ENCODE measurements at places on chromosomes 6 and 20.

- DNase-seq = no peak
Measured at GRCh38 chr20:8449123-8449522, 317.1 kb downstream of the PLCB1 start.

GRCh38 chr6:6224933-6225486 lies 95.5 kb downstream of the F13A1 start:
- no peak for DNase-seq

GRCh38 chr6:90105506-90106170 lies 191.0 kb downstream of the BACH2 start:
- no peak for DNase-seq

- DNase-seq = no peak
Measured at GRCh38 chr20:45462711-45463509, 6.6 kb upstream of the WFDC2 start.

DNA sequence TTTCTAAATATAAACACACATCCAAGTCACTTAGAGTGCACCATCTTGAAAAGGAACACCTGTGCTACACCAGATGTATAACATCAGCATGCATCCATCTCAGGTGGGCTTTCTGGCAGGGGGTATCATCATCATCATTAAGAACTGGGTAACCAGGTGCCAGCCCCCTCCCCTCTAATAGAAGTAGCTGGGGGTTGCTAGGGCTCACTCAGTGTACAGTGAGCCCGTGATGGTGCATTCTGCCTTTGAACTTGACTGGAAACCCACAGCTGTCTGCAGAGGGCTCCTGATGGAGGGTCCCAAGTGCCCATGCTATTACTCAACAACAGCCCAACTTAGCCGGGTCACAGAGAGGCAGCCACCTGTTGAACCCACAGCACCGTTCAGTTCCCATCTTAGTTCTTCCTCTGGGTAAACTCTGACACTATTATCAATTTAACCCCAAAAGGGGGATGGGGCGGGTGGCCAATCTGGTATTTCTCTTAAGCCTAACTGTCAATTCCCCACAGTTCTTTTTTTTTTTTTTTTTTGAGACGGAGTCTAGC lies 32.7 kb upstream of the CCND3 start:
- no peak for DNase-seq

GRCh38 chr6:69422475-69422874 lies 374.3 kb downstream of the LMBRD1 start:
- peak; percentile 94 for DNase-seq

DNA sequence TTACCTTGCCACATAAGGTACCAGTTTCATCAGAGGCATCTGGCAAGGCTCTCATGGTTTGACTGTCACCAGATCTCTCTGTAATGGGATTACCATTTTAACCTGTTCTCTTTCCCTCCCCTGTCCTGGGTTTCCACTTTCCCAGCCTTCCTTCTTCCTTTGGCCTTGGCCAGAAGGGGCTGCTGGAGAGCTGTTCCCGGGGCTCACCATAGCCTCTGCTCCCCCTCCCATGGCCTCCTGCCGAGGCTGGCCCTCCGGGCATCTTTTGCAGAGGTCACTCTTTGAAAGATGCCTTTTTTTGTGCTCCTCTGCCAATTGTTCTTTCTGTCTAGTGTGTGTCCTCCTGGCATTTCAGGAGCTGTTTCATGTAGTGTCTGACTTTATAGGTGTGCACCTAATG lies 100.7 kb upstream of the SCP2D1 start:
- DNase-seq = no peak

DNA sequence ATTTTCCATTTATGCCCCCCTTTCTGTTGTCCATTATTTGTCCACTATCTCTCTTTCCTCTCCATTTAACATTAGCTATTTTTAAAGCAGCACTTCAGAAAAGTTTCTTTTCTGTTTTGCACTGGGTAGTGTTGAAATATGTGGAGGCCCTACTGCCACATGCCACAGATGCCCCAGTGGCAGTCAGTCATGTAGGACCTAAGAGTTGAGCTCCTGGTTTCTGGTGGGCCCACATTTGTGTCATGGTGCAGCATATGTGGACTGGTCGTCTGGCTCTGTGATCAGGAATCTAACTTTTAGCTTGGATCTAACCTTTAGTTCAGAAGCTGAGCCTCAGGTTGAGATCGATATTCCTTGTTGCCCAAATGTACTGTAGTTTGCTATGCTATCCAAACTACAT lies 54.8 kb downstream of the HFE start:
- no peak for DNase-seq

DNA sequence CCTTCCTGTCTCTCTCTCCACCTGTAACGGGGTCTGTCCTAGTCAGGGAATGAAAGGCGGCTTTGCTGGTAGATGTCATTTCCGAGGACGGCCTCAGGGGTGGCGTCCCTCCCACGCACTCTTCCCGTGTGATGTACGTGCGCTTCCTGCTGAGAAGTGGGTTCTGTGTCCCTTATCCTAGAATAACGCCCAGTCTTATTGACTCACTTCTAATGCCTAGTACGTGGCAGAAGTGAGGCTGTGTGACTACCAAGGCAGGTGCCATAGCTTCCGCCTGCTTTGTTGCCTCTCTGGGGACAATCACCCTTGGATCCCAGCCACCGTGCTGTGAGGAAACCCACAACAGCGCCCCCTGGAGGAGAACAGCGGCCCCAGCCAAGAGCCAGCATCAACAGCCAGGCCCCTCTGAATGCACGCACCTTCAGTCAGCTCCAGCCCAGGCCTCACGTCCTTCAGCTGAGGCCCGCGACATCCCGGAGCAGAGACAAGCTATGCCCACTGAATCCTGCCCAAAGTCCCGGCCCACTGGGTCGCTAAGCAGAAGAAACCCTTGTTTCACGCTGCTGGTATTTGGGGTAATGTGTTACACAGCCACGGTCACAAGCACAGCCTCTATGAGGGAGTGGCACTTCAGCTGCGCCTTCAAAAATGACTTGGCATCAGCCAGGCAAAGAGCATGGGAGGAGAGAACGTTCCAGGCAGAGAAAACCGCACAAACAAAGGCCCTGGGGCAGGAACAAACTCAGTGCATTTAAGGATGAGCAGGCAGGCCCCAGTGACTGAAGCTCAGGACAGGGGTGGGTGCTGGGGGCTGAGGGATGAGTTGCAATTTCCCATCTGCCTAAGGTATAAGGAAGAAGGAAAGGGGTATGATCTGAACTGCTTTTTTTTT lies 224.2 kb downstream of the NFATC2 start:
- peak; percentile 10 for DNase-seq

DNA sequence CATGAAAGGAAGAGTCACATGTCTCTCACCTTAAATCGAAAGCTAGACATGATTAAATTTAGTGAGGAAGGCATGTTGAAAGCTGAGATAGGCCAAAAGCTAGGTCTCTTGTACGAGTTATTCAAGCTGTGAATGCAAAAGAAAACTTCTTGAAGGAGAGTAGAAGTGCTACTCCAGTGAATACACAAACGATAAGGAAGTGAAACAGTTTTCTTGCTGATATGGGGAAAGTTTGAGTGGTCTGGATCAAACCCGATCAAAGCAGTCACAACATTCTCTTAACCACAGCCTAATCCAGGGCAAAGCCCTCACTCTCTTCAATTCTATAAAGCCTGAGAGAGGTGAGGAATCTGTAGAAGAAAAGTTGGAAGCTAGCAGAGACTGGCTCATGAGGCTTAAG lies 1.9 kb upstream of the TPD52L1 start:
- DNase-seq = no peak

DNA sequence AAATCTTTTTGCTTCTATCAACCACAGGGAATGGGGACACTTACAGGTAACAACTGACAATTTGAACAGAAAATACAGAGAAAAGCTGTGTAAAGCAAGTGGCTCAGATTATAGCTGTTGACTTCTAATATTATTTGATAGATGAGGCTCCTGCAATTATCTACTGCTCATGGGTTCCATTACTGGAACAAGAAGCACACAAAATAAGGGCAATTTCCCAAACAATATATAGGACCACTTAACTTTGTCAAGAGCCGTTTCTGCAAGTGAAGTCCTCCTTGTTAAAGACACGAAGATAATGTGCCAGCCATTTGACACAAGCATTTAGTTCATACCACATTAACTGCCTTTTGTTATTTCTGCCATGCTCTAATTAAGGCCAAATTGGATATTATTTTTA lies 315.5 kb upstream of the ARID1B start:
- no peak for DNase-seq

DNA sequence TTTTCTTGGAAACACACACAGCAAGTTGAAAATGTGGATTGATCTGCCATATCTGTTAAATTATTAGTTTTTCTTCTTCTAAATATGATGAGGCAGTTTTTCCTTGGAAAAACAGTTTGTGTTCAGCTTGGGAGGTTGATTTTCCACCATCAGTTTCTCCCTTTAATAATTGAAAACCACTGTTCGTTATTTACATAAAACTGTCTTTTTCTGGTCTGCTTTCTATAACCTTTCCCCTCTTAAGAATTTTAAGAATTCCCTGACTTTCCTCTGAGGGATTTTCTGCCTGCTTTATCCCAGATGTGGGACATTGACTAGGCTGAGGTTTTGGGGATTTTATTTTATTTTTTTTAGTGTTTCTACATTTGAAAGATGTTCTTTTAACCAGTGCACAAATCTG lies 27.2 kb downstream of the DSE start:
- DNase-seq = no peak

GRCh38 chr6:22147921-22148776 lies 148.7 kb downstream of the PRL start:
- DNase-seq = no peak

GRCh38 chr6:83838727-83839126 lies 14.4 kb upstream of the RIPPLY2 start:
- DNase-seq = no peak

- DNase-seq = peak; percentile 87
Measured at GRCh38 chr20:25226433-25227316, 21.2 kb upstream of the PYGB start.

DNA sequence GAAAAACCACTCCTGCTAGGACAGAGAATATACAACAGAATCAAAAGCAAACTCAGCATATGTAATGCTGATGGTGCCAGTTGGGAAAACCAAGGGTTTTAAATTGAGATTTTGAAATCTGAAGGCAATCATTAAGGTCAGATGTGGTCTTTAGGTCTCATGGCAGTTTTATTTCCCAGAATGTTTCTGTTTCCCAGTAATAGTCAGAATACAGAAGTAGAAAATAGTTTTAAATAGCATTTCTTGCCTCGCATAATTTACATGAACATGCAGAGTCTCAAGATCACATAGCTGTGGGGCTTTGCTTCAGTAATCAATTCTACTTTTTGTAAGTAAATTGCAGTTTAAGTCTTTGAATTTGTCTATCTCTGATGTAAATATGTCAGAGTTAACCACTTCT lies 58.1 kb downstream of the RNF144B start:
- no peak for DNase-seq

DNA sequence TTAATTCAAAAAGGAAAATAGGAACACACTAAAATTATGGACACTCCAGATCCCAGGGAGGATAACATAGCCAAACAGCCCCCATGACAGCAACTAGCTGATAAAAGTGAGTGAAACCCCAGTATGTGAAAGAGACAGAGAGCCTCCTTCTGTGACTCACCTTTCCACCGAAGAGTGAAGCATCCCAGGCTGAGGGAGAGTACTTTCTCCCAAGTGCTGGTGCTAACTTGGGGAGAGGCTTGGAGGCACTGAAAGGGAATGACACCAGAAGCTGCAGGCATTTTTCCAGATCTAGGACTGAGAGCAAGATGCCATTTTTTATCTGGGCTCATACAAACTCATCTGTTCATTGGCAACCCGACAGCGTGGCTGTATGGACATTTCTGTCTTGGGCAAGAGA lies 339.8 kb downstream of the HTR1B start:
- no peak for DNase-seq

GRCh38 chr6:2375443-2375842 lies 130.0 kb upstream of the GMDS start:
- no peak for DNase-seq

GRCh38 chr6:147724454-147724853 lies 216.0 kb downstream of the SAMD5 start:
- DNase-seq = no peak

- DNase-seq = no peak
Measured at GRCh38 chr6:307065-307814, 15.0 kb downstream of the DUSP22 start.

DNA sequence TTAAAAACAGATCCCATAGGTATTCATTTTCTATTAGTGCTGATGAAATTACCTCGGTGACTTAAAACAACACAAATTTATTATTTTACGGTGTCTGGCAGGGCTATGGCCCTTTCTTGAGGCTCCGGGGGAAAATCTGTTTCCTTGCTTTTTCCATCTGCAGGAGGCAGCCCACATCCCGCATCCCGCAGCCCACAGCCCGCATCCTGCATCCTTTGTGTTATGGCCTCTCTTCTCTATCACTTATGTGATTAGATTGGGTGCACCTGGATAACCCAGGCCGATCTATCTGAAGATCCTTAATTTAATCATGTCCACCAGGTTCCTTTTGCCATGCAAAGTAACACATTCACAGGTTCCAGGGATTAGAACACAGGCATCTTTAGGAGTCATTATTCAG lies 407.8 kb downstream of the CDC5L start:
- no peak for DNase-seq

- DNase-seq = no peak
Measured at GRCh38 chr6:56951049-56951831, 3.7 kb upstream of the BEND6 start.

DNA sequence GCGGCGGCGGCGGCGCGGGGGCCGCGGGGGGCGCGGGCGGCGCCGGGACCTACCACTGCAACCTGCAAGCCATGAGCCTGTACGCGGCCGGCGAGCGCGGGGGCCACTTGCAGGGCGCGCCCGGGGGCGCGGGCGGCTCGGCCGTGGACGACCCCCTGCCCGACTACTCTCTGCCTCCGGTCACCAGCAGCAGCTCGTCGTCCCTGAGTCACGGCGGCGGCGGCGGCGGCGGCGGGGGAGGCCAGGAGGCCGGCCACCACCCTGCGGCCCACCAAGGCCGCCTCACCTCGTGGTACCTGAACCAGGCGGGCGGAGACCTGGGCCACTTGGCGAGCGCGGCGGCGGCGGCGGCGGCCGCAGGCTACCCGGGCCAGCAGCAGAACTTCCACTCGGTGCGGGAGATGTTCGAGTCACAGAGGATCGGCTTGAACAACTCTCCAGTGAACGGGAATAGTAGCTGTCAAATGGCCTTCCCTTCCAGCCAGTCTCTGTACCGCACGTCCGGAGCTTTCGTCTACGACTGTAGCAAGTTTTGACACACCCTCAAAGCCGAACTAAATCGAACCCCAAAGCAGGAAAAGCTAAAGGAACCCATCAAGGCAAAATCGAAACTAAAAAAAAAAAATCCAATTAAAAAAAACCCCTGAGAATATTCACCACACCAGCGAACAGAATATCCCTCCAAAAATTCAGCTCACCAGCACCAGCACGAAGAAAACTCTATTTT lies 2.0 kb downstream of the FOXC1 start:
- no peak for DNase-seq

GRCh38 chr6:69802995-69803394 lies 6.2 kb upstream of the LMBRD1 start:
- DNase-seq = no peak

- DNase-seq = no peak
Measured at GRCh38 chr6:90701146-90701781, 114.4 kb upstream of the MAP3K7 start.

DNA sequence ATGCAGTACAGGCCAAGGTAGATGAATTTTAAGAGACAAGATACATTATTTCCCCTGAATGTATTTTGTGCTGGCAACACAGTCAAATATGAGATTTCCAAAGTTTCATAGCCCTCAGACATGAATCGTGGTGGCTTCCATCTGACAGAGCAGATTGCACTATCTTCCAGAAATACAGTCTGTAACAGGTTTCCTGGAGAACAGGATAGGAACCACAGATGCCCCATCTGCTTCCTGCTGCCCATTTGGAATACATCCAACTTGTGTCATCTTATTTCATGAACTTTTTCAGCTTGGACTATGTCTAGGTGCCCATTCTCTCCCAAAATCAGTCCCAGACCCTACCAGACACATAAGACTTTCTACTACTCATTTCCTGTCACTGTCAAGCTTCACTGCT lies 426.0 kb downstream of the KIF16B start:
- peak; percentile 91 for DNase-seq
